ENCODE measurements at places on chromosomes 6 and 20. TPM values are rescaled to one million over a fixed set of nuclear protein-coding genes. Genes with fewer than 3 reads are reported as not detected.

The TMEM74B gene
- total RNA-seq: not detected

The ZBTB12 gene
- total RNA-seq: 2.4 TPM

The BIRC7 gene
- 3.8 TPM for total RNA-seq

The SLC2A10 gene
- 18.4 TPM for total RNA-seq

The OPRM1 gene
- total RNA-seq: not detected

The RIPPLY2 gene
- total RNA-seq: not detected

The USP49 gene
- total RNA-seq: 1.9 TPM

The OR2H2 gene
- total RNA-seq: not detected

The ELMO2 gene
- total RNA-seq: 25.9 TPM

The SLCO4A1 gene
- total RNA-seq: 2.2 TPM

The LPIN3 gene
- total RNA-seq: 8.1 TPM

The NEDD9 gene
- 18.7 TPM for total RNA-seq

The ZC3H12D gene
- not detected for total RNA-seq

The CRYBG1 gene
- 3.7 TPM for total RNA-seq

The GABBR1 gene
- 9.5 TPM for total RNA-seq

The DACT2 gene
- total RNA-seq: under 0.01 TPM

The ASXL1 gene
- total RNA-seq: 24.8 TPM

The ABHD16A gene
- 31.6 TPM for total RNA-seq

The TTK gene
- total RNA-seq: 1.4 TPM
